ENCODE measurements at places on chromosomes 5 and 9. TPM values are rescaled to one million over a fixed set of nuclear protein-coding genes. Genes with fewer than 3 reads are reported as not detected.

GRCh38 chr5:152372875-152373274 lies 32.2 kb downstream of the NMUR2 start:
- DNase-seq: no peak

GRCh38 chr5:15222156-15222555 lies 277.8 kb upstream of the FBXL7 start:
- no peak for DNase-seq

DNA sequence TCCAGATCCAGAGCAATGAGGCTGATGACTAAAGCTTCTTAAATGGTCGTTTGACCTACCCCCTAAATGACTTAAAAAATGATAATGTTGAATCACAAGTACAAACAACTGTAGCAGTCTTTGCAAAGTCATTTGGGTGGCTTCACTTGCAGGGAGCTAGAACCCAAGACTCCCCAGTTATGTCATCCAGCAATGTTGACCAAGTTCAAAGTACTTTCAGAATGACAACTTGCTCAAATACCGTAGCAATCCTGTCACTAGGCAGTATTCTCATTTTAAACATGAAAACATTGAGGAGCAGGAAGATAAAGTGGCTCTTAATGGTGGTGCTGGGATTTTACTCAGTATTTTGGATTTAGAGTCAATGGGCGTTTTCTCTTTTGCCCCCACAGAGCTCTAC lies 1217.0 kb upstream of the DMAC1 start:
- DNase-seq: no peak

The FAM221B gene
- total RNA-seq: 0.21 TPM

The FOXD4L5 gene
- 0.05 TPM for total RNA-seq

GRCh38 chr5:40991168-40991980 lies 79.8 kb downstream of the MROH2B start:
- peak; percentile 41 for DNase-seq
